ENCODE measurements at places on chromosomes 2 and 18.

- no peak for ATAC-seq
These were observed 21.9 kb downstream of the ELAC1 start for GRCh38 chr18:50989711-50990110.

DNA sequence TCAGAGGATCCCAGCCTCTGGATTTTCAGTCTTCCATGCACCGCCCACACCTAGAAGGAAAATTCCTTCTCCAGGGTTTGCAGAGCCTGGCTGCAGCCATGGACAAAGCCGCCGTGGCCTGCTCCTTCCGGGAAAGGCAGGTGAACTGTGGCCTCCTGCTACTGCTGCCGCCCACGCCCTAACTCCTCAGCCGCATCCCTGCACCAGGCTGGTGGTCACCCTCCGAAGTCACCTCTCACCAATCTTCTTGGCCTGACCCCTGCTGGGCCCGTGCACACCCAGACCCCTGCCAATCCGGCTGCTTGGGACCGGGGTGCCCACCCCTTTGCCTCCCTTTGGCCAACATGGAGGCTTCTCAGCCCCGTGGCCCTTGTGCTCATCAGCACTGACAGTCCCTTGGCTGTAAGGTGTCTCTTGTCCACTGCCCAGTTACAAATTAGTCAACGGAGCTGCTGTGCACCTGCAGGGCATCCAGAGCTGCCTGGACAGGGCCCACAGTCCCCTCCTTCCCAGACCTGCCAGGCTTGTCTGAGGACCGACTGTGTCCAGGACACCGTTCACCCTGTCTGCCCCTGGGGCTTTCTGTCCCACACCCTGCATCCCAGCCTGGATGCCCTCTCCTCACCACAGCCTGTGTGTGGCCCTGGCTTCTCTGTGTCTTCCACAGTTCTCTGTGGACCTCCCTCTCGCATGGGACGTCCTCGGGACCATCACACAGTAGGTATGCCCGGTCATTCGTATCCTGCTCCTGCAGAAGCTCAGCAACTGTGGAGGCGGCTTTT is 130.1 kb upstream of the TPO start:
- no peak for ATAC-seq

DNA sequence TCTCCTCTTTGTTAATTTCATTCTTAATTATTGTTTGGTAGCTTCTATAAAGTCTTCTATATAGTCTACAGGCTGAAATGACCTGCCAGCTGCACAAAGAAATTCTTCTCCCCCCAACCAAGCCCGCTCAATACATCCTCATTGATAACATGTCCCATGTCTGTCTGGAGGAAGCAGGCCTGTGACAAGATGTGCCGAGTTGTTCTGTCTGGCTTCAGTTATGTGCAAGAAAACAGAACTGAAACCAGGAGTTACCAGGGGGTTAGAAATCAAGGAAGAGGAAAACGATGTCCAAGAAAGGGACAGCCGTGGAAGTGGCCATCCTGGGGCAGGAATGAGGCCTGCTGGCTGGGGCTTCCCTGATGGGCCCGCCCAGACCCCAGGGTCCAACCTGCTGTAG is 57.6 kb downstream of the MTCL1 start:
- ATAC-seq: no peak

GRCh38 chr2:206311026-206311425 is 36.6 kb downstream of the ZDBF2 start:
- ATAC-seq: no peak

DNA sequence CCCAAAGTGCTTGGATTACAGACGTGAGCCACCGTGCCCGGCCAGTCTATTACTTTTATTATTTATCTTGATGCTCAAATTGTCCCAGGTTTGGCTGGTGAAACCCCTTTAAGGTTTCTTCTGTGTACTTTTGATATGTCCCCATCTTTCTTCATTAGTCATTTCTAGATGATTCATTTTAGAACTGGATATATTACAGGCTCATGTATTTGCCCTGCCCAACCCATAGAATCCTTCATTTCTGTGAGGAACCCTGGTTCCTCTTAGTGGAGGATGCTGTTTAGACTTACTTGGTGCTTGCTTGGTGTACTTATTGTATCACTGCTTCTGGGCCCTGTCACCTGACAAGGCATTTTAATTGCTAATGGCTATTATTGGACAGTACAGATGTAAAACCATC is 40.1 kb downstream of the KCMF1 start:
- ATAC-seq: peak; percentile 77

GRCh38 chr2:229910832-229911412 is 10.9 kb downstream of the TRIP12 start:
- ATAC-seq: peak; percentile 59

- peak; percentile 65 for ATAC-seq
These were observed 683 bp downstream of the STK39 start for GRCh38 chr2:168246483-168247340.

- ATAC-seq: no peak
These were observed 352.9 kb downstream of the TXNL1 start for GRCh38 chr18:56285387-56286065.

GRCh38 chr2:216133397-216133796 is 24.2 kb downstream of the XRCC5 start:
- no peak for ATAC-seq

GRCh38 chr2:230153390-230153976 is 66.3 kb downstream of the SP110 start:
- no peak for ATAC-seq

- no peak for ATAC-seq
These were observed 219.0 kb downstream of the ACTR3 start for GRCh38 chr2:114108824-114109416.

DNA sequence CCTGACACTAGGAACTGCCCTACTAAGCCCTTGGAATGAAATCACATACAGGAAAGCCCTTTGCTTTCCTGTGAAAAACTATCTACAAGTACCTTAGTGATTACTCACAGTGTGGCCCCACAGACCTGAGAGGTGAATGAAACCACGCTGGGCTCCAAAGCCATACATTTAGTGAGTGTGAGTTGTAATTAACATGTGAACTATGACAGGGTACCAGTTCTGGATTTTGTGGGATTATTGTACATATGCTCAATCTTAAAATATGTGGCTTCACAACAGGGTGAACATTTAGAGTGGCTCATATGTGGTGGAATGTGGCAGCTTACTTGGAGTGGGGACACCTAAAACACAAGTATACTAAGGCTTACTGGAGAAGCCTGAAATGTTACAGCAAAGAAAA is 12.3 kb downstream of the KCTD1 start:
- ATAC-seq: peak; percentile 56

- ATAC-seq: no peak
These were observed 76.4 kb downstream of the EPHA4 start for GRCh38 chr2:221495731-221496130.

- ATAC-seq: no peak
These were observed 18.9 kb downstream of the KRTCAP3 start for GRCh38 chr2:27461118-27461517.

DNA sequence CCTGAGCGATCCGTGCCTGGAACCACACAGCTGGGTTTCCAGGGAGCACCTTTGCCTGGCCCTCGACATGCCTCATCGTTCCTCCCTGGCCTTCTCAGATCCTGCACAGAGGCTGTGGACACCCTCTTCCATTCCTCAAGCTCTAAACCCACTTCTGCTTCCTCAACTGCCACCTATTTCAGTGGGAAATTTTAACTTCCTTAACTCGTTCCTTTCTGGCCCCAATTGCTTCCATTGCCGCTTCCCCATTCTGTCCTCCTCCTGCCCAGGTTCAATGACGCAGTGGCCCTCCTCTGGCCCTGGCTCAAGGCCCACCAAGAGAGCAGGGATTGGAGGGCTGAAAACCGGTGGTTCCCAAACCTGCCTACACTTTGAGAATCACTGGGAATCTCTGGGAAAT is 4.8 kb upstream of the B3GNT7 start:
- no peak for ATAC-seq
